ENCODE measurements at places on chromosomes 11 and 22.

DNA sequence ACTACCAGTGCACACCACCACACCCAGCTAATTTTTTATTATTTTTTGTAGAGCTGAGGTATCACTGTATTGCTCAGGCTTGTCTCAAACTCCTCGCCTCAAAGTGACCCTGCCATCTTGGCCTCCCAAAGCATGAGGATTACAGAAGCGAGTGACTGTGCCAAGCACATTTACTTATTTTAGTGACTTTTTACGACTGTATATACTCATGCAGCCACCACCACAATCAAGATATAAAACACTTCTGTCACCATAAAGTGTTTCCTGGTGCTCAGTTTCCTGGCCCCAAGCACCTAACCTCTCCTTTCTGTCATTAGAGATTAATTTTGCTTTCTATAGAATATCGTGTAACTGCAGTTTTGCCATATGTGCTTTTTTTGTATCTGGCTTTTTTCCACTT, 25.9 kb downstream of the ELP4 start:
- no peak for DNase-seq

- peak; percentile 70 for DNase-seq
Measured at GRCh38 chr22:46150655-46151477, 540 bp downstream of the PPARA start.

DNA sequence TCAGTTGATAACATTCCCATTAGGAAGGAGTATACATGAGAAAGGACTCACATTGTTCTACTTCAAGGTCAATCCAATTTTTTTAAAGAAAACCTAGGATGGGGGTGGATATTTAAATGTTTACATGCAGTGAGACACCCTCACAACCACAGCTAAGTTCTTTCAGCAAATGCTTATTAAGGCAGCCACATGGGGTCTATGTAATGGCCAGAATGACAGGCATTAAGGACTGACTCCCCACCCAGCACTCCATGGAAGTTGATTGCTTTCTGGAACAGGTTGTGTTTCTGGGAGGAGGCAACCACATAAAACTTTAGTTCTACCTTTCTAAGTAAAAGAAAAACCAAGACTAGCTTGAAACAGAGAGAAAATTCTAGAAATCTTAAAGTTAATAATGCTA, 662.0 kb upstream of the CCDC90B start:
- DNase-seq: no peak

DNA sequence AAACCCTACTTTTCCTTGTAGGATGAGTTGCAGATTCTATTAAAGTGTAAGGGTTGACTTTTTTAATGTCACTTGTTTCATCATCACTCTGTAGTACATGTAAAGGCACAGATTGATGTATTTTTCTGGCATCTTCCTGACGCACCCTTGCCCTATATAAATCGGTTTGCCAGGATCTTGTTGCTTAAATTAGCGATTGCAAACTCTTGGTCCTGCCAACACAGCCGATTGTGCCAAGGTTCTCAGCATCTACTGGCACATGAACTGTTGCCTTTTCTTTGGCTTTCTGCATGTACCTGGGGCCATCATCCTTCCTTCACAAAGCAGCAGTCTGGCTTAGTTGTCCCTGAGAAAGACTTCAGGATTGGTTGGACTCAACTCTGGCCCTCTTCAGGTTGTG, 7.5 kb upstream of the LIN7C start:
- DNase-seq: no peak

- no peak for DNase-seq
Measured at GRCh38 chr11:113505046-113505445, 29.8 kb upstream of the DRD2 start.

- DNase-seq: no peak
Measured at GRCh38 chr11:74460481-74461154, 6.7 kb downstream of the KCNE3 start.

DNA sequence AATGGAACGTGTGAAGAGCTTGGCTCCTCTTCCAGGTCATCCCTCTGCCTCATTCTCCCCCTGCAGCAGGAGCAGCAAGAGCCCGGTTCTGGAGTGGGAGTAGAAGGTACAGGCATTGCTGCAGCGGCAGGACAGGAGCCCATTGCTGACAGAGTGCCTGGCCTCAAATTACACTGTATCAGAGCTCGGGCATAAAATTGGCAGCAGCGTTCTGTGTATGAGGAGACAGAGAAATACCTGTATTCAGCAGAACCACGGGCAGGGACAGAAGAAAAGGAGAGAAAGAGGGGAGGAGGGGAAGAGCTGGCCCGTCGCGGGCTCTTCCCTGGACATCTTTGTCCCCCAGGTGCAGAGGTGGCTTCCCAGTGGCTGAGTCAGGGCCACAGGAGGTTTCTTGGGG, 2.6 kb upstream of the NCF4 start:
- DNase-seq: no peak

GRCh38 chr11:33543823-33544222, 156.8 kb downstream of the C11orf91 start:
- no peak for DNase-seq

- DNase-seq: no peak
Measured at GRCh38 chr11:104803776-104804175, 94.5 kb downstream of the CASP12 start.

GRCh38 chr11:18368221-18368620, 26.1 kb upstream of the LDHA start:
- DNase-seq: no peak

GRCh38 chr22:24186352-24186740, 5.1 kb downstream of the SUSD2 start:
- DNase-seq: no peak
